ENCODE measurements at places on chromosomes 2 and 18.

DNA sequence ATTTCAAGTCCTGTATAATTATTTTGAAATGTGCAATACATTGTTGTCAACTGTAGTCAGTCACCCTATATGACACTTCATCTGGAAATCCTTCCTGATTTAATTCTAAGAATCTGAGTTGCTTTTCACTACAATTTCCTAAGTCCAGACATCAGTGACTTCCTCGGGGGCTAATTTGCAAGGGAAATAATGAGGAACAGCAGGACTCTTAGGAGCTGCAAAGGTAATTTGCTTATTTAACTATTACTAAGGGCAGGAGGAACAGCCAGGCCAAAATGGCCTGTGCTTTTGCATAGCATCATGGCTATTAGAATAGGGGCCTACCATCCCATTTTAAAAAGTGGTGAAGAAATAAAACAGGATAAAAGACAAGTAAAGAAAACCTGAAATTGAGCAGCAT is 178.8 kb downstream of the MC4R start:
- no peak for DNase-seq

DNA sequence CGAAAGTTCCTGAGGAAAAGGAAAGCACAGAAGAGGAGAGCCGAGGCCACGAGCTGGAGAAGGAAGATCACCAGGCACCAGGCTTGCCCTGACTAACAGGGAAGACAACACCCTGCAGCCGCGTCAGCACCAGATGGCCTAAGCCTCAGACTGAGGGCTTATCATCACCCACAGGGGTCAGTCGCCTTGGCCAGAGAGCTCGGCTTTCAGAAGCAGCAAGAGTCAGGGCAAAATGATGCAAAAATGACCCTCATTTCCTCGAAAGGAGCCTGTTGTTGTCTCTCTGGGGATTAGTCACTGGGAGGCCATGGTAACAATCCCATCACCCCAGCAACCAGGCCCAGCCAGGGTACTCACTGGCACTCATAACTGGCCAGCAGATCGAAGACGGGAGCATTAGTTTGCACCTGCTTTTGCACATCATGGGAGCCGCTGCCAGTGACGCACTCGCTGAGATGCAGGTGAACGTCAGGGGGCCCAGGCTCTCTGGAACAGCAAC is 42.7 kb upstream of the ZFP36L2 start:
- DNase-seq = peak; percentile 72

DNA sequence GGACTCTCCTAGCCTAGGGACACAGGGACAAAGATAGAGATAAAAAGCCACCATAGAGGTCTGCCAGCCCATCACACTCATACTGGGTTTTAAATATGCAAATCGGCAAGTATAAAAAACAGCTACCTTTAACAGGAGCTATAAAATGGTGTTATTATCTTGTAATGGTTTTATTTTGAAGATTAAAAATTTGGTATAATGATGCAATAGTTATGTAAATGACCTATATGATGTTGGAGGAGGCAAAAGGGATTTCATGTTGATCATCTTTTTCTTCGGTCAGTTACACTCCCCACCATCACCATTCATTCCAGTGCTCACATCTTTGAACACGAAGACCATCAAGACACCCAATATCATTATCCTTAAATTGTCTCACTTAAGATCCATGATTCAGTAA is 11.2 kb downstream of the ZNF521 start:
- no peak for DNase-seq

DNA sequence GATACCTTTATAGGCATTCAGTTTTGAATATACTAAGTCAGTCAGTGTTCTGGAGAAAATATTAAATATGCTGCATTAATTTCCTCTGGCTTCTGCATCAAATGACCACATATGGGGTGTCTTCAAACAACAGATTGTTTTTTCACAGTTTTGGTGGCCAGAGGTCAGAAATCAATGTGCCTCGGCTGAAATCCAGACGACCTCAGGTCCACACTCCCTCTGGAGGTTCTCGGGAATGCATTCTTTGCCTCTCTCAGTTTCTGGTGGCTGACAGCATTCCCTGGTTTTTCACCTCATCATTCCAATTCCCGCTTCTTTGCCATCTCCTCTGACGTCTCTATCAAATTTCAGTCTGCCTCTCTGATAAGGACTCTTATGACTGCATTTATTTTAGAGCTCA is 142.3 kb downstream of the ZNF407 start:
- no peak for DNase-seq

GRCh38 chr2:26123426-26123825 is 49.5 kb upstream of the GAREM2 start:
- no peak for DNase-seq

DNA sequence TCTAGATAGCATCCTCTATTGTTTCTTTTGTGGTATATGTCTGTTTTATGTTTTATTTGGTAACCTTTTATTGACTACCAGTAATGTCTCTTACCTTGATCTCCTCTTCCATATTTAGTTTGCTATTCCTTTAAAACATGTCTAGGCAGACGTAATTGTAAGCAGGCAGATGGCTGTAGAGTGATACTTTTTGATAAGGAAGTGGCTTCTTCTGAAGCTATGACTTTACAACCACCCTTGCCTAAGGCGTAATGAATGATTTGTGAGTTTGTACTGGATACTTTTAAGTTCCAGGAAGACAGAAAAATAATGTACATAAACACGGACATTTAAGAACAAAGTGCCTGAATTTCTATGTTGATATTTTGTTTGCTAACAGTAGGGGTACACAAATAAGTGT is 85.6 kb downstream of the ZNF804A start:
- DNase-seq = no peak

DNA sequence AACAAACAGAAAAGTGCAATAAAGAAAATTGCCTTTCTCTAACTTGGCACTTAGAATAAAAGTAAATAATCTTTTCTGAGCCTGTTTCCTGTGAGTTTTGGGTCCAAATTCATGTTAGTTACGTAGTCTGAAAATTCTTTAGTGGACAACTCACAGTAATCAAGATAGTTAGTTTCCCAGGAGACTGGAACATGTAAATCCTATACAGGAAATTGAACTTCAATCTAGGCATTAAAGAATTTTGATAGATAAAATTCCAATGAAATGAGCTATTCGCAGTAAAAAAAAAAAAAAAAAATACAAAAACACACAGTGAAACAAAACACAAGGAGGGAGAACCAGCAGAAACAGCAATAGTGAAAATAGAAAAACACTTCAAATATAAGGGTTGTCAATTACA is 83.8 kb upstream of the REG3G start:
- no peak for DNase-seq

GRCh38 chr2:186962085-186962747 is 113.2 kb upstream of the ZSWIM2 start:
- no peak for DNase-seq

DNA sequence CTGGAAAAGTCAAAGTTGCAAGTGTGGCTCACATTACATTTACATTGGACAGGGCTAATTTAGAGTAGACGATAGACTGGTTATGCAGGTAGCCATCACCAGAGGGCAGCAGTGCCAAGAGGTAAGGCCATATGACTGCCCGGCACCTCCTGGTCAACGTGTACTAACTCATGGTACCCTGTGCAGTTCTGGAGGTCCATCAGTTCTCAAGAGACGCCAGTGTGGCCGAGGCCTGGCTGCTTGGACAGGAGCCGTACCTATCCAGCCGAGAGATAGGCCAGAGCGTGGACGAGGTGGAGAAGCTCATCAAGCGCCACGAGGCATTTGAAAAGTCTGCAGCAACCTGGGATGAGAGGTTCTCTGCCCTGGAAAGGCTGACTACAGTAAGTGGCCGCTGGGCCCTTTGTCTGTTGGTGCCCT is 65.8 kb upstream of the EML6 start:
- DNase-seq = no peak

GRCh38 chr2:85887566-85888019 is 1.2 kb downstream of the ST3GAL5 start:
- no peak for DNase-seq

GRCh38 chr18:33652635-33653034 is 74.6 kb downstream of the ASXL3 start:
- DNase-seq = no peak

- DNase-seq = no peak
These were observed 31.6 kb upstream of the VWC2L start for GRCh38 chr2:214379227-214379626.

GRCh38 chr2:240839152-240840143 is 19.4 kb upstream of the KIF1A start:
- no peak for DNase-seq

GRCh38 chr2:110852541-110853263 is 120.3 kb downstream of the ACOXL start:
- no peak for DNase-seq

- no peak for DNase-seq
These were observed 244.8 kb upstream of the SLC14A2 start for GRCh38 chr18:45370255-45371010.

DNA sequence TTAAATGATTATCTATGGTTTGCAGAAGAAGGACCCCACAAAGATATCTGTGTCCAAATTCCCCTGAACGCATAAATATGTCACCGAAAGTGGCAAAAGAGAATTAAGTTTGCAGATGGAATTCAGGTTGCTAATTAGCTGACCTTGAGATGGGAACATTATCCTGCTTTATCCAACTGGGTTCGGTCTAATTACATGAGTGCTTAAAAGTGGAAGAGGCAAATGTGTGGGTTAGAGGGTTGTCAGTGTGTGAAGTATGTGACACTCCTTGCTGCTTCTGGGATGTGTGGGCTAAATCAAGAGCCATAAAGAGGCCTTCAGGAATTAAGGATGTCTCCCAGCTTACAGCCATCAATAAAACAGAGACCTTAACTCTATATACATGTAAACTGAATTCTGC is 53.5 kb downstream of the CDH19 start:
- no peak for DNase-seq

DNA sequence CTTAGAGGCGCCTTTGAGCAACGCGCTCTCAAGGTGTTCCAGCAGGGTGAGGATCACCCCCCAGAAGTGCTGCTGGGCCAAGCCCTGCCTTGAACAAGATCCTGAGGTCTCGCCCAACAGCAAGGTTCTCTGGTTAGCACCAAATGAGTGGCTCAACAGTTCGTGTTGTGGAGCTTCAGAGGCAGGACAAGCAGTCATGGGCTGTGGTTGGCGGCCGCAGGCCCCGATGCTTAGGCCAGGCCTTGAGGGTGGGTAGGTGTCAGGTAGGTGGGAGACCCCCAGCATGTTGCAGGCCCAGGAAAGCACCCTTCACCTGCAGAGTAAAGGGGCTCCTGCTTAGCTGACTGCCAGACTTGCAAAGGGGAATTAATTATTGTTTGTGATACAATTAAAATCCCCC is 70.2 kb upstream of the FOSL2 start:
- DNase-seq = no peak

DNA sequence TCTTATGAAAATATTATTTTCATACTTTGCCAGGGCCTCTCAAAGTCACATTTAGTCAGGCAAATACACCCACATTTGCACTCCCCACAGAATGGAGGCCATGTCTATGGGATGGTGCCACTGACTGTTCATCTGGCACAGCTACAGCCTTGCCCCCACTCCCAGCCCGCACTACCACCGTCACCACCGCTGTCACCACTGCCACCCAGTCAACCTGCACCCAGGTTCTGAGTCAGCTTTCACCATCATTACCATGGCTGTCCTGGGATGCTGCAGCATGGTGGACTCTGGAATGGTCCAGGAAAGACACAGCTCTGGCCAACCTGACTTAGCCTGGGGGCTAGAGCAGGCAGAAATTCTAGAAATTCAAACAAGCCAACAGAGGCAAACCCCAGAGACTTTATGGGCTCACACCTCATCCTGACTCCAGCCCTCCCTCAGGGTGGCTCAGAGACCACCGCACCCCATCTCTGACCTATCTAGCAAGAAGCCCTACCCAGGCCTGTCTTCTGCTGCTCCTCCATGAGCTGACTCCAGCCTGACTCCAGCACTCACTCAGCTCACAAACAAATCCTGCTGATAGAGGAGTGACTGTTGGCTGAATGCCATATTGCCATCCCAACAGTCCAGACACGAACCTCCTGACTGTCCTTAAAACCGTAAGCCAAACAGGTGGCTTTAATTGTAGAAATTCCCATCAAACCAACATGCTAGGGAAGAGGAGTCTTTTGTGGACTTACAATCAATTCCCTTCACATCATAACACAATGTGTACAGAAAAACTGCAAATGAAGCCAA is 28.0 kb downstream of the DNER start:
- DNase-seq = no peak

GRCh38 chr2:176079285-176079830 is 4.4 kb downstream of the EVX2 start:
- DNase-seq = no peak

GRCh38 chr18:10317864-10318690 is 136.4 kb upstream of the APCDD1 start:
- no peak for DNase-seq

DNA sequence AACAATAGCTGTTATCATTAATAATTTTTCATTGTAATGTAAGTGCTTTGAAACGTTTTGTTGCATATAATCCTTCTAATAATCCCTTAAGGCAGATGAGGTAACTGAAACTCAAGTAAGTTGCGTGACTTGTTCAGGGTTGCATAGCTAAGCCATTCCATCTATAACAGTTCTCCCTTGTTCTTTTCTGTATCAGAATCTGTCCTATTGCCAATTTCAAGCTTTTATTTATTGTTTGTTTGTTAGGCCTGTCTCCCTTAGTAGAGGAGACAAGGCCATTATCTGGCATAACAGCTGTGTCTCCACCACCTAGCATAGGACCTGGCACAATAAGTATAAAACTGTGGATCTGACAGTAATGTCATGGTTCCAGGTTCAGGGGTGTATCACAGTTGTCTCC is 19.4 kb downstream of the BABAM2 start:
- DNase-seq = no peak

- no peak for DNase-seq
These were observed 34.5 kb upstream of the HTR2B start for GRCh38 chr2:231159306-231159705.

GRCh38 chr18:58859907-58860306 is 4.8 kb upstream of the ZNF532 start:
- no peak for DNase-seq

GRCh38 chr2:43178602-43179542 is 47.5 kb downstream of the ZFP36L2 start:
- peak; percentile 77 for DNase-seq

DNA sequence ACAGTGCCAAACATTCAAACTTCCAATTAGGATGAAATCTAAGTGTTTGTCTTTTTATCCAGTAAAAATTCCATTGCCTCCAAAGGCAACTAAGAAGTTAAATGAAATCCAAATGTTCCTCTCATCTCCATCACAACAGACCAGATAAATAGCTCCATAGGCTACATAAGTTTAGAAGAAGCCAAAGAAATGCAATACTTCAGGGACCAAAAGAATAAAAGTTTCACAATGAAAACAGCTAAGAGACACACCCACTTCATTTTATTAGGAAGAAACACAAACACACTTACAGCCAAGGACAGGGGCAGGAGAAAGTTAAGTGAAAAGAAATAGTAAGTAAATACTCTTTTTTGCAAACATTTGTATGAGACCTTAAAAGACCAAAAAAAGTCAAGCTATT is 88.5 kb upstream of the CCDC150 start:
- DNase-seq = no peak

Measured in brain pericyte (primary cell).